Mammary microvascular endothelial cell (primary cell): ENCODE measurements at places on chromosomes 1 and 21. TPM values are rescaled to one million over a fixed set of nuclear protein-coding genes. Genes with fewer than 3 reads are reported as not detected.

The B3GALNT2 gene
- 28.0 and 29.7 TPM in 2 replicates for total RNA-seq

The MAN1C1 gene
- 0.30 and 0.67 TPM in 2 replicates for total RNA-seq

The ALPL gene
- total RNA-seq, result 0.05 and 0.27 TPM in 2 replicates

The ALX3 gene
- not detected in 2 replicates for total RNA-seq

The OR14K1 gene
- not detected in 2 replicates for total RNA-seq

The WNT2B gene
- total RNA-seq, result 0.59 and 0.73 TPM in 2 replicates

The LAMC1 gene
- 298 and 383 TPM in 2 replicates for total RNA-seq

The IFI44L gene
- total RNA-seq, result 37.1 and 38.9 TPM in 2 replicates

The TSPAN2 gene
- 0.44 and 0.73 TPM in 2 replicates for total RNA-seq

The TNFSF4 gene
- 21.2 and 31.6 TPM in 2 replicates for total RNA-seq

The PHACTR4 gene
- total RNA-seq, result 23.4 and 24.6 TPM in 2 replicates

The TRIM46 gene
- 1.4 and 2.7 TPM in 2 replicates for total RNA-seq

The ETV3L gene
- total RNA-seq, result not detected in 2 replicates

The PDZK1 gene
- total RNA-seq, result not detected in 2 replicates
